Occipital lobe (tissue), 3 donors: ENCODE measurements at places on chromosomes 16 and 17. TPM values are rescaled to one million over a fixed set of nuclear protein-coding genes. Genes with fewer than 3 reads are reported as not detected.

DNA sequence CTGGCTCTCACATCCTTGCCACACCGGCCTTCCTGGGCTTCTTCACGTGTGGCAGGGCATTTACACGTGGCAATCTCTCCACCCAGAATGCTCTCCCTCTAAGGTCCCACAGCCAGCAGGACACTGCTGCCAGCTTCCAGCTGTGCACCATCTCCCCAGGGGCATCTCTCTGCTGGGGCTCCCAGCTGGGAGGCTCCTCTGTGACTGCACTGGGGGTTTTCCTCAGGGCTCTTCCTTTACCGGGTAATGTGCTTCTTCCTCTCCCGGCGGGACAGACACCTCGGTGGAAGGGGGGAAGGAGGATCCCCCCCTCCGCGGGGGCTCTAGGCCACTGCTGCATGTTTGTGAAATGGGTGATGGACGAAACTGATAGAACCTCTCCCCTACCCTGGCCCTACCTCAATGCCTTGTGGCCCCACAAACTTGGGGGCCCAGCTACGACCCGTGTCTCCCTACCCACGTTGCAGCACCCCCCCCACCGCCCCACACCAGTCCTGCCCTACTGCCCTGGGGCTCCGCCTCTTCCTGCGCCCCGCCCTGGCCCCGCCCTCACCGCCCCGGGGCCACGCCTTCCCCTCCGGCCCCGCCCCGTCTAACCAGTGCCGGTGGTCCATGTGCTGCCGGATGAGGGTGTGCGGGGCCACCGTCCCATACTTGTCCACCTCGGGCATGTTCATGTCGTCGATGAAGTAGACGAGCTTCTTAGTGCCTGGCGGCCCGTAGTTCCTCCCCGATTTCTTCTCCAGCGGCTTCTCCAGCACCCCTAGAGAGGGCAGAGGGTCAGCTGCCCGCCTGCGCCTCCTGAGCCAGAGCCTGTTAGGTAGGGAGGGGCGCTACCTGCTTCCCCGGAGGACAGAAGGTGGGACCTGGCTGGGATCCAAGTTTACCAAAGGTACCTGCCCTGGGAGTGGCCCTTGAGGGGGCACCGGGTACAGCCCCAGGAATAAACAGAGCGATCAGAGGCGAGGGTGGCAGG lies 92.6 kb downstream of the DNAH17 start:
- DNase-seq = no peak

- DNase-seq = no peak
Measured at GRCh38 chr16:17802571-17802970, 331.8 kb upstream of the XYLT1 start.

DNA sequence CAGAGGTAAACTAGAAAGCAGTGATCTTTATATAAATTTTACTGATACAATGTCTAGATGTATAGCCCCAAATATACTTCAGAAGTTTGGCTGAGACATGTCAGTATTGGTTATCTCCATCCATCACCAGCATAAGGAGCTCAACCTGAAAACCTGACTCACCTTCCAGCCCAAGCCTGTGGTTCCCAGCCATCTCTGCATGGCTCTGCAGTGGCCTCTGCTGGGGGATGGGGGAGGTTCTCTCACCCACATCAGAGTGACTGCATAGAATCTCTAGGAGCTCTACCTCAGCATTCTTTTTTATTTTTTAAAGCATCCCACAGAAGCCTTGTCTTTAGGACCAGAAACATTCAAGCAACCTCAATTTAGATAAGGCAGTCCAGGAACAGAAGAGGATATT lies 27.3 kb downstream of the USP7 start:
- DNase-seq = no peak

DNA sequence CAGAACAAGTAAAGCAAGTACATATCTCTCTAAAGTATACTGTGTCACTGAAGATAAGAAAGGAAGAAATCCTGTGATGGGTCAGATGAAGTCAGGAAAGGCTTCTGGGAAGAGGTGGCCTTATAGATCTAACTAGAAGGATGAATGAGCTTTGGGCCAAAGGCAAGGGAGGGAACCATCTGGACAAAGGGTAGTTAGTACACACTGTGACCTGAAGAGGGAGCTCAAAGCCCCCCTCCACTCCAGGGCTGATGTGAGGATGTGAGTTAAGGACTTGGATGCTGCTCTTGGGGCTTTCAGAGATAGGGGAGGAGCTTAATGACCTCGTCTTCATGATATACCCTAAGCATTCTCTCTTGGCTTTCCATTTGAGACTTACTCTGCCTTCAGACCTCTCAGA lies 185.3 kb upstream of the CACNG3 start:
- no peak for DNase-seq

The PRKCB gene
- 59.0 TPM for total RNA-seq

- no peak for DNase-seq
Measured at GRCh38 chr16:31466381-31466841, 5.5 kb upstream of the TGFB1I1 start.

GRCh38 chr16:7013990-7014389 lies 318.7 kb upstream of the RBFOX1 start:
- DNase-seq = no peak

DNA sequence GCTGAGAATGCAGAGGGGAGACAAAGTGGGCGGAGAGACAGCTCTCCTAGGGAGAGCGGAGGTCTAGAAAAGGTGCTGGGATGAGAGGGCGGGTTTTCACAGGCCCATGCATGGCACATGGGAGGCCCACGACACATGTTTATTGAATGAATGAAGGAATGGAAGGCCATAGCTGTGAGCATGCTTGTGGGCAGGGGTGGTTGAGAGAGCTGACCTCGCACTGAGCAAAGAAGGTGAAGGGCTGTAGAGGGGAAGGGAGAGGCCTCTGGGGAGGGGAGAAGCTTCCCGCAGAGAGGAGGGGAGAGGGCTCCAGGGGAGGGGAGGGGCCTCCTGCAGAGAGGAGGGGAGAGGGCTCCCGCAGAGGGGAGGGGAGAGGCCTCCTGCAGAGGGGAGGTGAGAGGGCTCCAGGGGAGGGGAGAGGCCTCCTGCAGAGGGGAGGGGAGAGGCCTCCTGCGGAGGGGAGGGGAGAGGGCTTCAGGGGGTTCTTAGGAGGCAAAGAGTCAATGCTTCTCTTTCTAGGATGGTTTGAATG lies 27.3 kb downstream of the SDK2 start:
- DNase-seq = no peak

GRCh38 chr16:65576631-65577030 lies 454.8 kb upstream of the CDH11 start:
- no peak for DNase-seq
